ENCODE measurements at places on chromosomes 2 and 18. TPM values are rescaled to one million over a fixed set of nuclear protein-coding genes. Genes with fewer than 3 reads are reported as not detected.
A peak's percentile ranks its signal among the peaks of the same experiment; 100 is the strongest.

DNA sequence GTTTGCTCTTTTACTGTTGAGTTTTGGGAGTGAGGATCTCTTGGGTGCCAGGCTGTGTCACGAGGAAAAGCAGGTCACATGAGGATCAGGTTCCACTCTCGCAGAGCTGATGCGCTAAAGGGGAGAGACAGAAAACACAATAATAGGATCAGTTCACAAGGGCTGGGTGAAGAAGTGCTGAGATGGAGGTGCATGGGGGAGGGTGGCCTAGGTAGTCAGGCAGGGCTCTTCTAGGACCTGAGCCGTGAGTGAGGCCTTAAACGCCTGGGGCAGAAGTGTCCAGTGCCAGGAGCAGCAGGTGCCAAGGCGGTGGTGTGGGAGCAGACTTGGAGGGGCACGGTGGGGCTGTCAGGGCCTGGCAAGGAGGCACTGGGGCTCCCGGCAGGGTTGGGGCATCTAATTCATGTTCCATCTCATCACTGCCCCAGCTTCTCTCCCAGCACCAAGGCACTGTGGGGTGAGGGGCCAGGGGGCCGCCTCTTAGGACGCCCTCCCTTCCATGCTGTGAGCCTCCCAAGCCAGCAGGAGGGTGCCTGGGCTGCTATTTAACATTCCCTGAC, 9.3 kb downstream of the KCNIP3 start:
- DNase-seq = no peak
- H3K4me1 ChIP-seq = no peaks in the 10 kb centered on the region
- no peaks in the 10 kb centered on the region for H3K27me3 ChIP-seq
- H3K36me3 ChIP-seq = no peaks in the 10 kb centered on the region
- H3K4me3 ChIP-seq = no peak overlapping the region

POU3F3 gene
- total RNA-seq = not detected

- peaks cover 15% of the 10 kb centered on the region for H3K27me3 ChIP-seq
- no peak for DNase-seq
- no peak overlapping the region for H3K27ac ChIP-seq
- no peak overlapping the region for H3K4me3 ChIP-seq
- H3K4me1 ChIP-seq = no peaks in the 10 kb centered on the region
These were observed 143.5 kb upstream of the MSH6 start for GRCh38 chr2:47639467-47639866.

DNA sequence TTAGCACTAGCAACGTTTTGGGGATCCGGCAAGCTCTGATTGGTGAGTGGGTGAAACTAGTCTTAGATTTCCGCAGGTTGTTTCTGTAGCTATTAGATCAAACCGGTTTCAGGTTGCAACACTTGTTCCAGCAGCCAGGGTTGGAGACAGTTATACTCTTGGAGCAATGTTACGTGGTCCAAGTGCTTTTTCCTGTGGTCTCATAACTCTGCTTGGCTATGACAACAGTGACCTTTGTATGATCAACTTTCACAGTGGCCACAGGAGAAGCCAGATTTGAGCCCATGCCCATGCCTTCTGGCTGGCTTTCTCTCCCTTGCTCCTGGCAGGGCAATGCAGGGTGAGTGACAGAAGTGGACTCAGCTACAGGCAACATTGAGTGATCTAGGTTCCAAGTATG, 84.5 kb upstream of the TAF1B start:
- H3K36me3 ChIP-seq = peaks cover 7% of the 10 kb centered on the region
- H3K27ac ChIP-seq = no peak overlapping the region
- no peak overlapping the region for H3K4me3 ChIP-seq
- H3K27me3 ChIP-seq = peaks cover 8% of the 10 kb centered on the region
- H3K4me1 ChIP-seq = peaks cover 70% of the 10 kb centered on the region

DNA sequence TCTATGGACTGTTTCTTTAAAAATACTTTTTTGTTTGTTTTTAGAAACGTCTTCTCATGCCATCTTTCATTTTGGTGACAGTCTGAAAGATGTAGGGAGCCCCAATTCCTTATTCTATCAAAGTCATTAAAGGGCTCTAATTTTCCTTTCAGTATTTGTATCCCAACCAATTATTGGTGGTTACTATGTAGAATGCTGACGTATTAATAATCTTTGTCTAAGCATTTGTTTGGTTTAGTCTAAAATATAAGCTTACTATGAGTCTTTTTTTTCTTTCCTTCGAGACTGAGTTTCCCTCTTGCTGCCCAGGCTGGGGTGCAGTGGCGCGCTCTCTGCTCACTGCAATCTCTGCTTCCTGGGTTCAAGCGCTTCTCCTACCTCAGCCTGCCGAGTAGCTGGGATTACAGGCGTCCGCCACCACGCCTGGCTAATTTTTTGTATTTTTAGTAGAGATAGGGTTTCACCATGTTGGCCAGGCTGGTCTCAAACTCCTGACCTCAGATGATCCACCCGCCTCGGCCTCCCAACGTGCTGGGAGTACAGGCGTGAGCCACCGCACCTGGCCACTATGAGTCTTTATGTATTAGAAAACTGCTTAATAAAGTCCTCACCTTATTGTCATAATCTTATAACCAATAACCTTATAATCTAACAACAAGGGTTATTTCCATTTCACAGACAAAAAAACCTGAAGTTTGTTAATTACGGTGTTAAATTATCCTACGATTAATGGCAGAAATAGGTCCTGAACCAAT, 849 bp upstream of the VRK2 start:
- peak overlapping the region; percentile 89 for H3K4me3 ChIP-seq
- H3K36me3 ChIP-seq = peaks cover 22% of the 10 kb centered on the region
- no peaks in the 10 kb centered on the region for H3K27me3 ChIP-seq
- peaks cover 40% of the 10 kb centered on the region for H3K4me1 ChIP-seq
- no peak for DNase-seq

ANKRD29 gene
- total RNA-seq = not detected

- H3K4me3 ChIP-seq = no peak overlapping the region
- no peaks in the 10 kb centered on the region for H3K27me3 ChIP-seq
- peaks cover 14% of the 10 kb centered on the region for H3K36me3 ChIP-seq
- no peak overlapping the region for H3K27ac ChIP-seq
- no peak for DNase-seq
These were observed 200.9 kb downstream of the TWIST2 start for GRCh38 chr2:239048736-239049135.

ARHGAP15 gene
- 167 TPM for total RNA-seq
